ENCODE measurements at places on chromosomes 3 and 15.
A peak's percentile ranks its signal among the peaks of the same experiment; 100 is the strongest.

DNA sequence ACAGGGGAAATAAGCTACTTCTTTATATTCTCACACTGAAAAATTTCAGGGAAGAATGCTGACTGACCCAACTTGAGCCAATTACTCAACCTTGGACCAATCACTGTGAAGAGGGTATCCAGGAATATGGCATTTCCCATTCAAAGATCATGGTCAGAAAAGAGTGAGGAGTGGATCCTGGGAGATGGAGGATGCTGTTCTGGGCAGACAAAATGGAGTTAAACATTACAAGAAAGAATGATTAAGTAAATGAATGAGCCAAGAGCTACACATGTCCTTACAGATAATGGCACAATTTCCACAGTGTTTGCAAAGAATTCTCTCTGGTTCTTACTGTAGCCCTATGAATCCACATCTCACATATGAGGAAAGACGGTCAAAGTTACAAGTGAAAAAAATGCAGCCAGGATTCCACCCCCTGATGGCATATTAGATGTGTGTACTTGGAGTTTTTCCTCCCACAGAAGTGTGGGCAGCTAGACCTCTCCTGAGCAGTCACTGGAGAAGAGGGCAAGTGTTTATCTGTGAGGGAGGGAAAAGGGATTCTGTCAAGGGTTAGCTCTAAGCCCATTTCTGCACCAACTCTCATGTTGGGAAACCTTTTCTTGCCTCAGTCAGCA, 33.8 kb downstream of the AMOTL2 start:
- no peak for DNase-seq

- no peak for DNase-seq
These were observed 28.7 kb downstream of the WWTR1 start for GRCh38 chr3:149628957-149629670.

DNA sequence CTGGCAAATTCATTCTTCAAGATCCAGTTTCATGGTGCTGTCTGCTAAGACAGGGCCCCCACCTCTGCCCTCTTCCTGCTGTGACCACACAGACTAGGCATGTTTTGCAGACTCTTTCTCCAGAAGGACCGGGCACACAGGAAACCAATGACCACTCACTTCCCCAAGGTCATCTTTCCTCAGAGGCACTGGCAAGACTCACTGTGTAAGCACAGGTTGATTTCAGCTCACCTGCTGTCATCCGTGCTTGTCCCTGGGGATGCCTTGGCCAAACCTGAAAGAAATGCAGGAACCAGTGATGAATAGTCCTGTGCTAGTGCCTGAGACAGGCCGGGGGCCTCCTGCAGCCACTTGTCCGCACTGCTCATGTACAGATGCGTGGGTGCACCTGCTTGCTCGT, 33.5 kb downstream of the ALS2CL start:
- no peak for DNase-seq

GRCh38 chr3:191282251-191283185, 46.7 kb upstream of the CCDC50 start:
- DNase-seq = no peak

DNA sequence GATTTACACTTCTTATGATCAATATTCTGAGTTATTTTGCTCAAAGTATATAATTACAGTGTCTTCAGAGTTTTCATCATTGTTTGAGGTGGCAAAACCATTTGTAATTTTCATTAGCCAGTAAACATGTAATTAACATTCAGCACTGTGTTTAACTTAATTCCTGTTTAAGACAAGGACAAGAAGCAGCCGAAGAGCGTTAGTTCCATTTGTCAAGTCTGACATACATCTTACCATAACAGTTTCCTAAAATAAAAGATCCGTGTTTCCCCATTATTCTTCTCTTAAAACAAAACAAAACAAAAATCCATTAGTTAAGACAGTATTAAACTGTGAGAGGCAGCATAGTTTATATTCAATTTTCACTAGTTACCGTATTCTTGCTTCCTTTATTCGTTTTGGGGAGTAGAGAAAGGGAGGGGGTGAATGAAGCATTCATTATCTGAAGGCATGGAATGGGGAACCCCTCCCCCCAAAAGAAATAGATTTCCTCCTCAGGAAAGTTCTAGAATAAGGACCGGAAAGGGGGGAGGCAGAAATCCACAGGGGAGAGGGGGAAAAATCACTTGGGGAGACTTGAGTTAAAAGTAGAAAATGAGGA, 5.5 kb upstream of the NR2F2 start:
- no peak for DNase-seq

GRCh38 chr3:72630969-72631344, 217.3 kb downstream of the SHQ1 start:
- no peak for DNase-seq

GRCh38 chr15:74400915-74401757, 32.6 kb downstream of the SEMA7A start:
- no peak for DNase-seq

DNA sequence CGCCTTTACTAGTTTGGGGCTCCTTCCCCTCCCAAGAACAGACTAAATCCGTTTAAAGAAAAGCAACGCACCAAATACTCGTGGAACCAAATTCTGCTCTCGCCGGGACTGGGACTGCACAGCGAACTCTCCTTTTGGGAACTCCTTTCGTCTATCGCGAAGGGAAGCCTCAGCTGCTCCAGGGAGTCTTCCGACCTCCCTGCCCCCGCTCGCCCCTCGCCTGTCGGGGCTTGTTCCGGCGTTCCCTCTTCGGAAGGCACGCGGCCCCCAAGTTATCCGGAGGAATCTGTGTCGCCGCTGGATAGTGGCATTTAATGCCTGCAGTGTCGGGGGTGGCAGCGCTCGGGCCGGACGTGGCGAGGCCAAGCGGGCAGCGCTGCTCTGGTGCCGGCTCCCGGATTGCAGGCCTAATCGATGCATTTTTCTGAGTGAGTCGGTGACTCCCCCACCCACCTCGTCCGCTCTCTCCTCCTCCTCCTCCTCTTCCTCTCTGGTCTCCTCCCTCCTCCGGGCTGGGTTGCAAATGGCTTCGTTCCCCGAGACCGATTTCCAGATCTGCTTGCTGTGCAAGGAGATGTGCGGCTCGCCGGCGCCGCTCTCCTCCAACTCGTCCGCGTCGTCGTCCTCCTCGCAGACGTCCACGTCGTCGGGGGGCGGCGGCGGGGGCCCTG, at the start of gene TRIM71:
Gene TRIM71, plus strand, starts transcription at position 440 of the 671 bp plus-strand sequence. Its CDS starts 84 bp downstream, at position 524.
- peak; percentile 46 for DNase-seq

- DNase-seq = no peak
These were observed 19.9 kb downstream of the CCDC14 start for GRCh38 chr3:123941121-123941520.

DNA sequence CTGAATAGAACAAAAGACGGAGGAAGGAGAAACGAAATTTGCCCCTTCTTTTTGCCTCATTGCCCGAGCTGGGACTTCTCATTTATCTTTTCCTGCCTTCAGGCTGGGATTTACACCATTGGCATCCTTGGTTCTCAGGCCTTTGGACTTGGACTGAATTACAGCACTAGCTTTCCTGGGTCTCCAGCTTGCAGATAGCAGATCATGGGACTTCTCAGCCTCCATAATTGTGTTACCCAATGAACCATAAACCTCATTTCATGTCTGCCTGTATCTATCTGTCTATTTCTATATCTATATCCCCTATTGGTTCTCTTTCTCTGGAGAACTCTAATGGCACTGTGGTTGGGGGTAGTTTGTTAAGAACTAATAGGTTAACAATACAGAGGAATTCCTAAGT, 31.5 kb upstream of the CTXND1 start:
- DNase-seq = no peak

DNA sequence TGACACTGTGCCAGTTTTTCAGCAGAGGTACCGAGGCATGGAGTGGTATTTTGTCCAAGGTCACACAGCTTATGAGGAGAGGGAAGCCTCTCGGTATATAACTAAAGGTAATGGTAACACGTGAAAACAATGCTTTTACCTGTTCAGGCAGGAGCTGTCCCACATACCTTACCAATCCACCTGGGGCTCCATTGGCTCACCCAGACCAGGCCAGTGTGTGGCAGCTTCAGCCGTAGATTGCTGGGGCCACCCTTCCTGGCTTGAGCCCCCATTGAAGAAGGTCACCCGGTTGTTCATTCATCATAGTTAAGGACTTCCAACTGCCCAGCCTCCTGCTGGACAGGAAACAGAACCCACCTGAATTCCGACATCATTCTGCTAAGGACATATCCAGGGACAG, 9.2 kb upstream of the RPP14 start:
- no peak for DNase-seq

- no peak for DNase-seq
These were observed 423 bp upstream of the HACD3 start for GRCh38 chr15:65529762-65530317.

- DNase-seq = no peak
These were observed 116.8 kb downstream of the TPRG1 start for GRCh38 chr3:189288348-189289235.

GRCh38 chr3:15309662-15310335, 22.6 kb downstream of the SH3BP5 start:
- DNase-seq = no peak

- DNase-seq = no peak
These were observed 28.2 kb downstream of the MEIS2 start for GRCh38 chr15:37072181-37072580.

- peak; percentile 40 for DNase-seq
These were observed 32.4 kb downstream of the CMTM7 start for GRCh38 chr3:32423956-32424557.

DNA sequence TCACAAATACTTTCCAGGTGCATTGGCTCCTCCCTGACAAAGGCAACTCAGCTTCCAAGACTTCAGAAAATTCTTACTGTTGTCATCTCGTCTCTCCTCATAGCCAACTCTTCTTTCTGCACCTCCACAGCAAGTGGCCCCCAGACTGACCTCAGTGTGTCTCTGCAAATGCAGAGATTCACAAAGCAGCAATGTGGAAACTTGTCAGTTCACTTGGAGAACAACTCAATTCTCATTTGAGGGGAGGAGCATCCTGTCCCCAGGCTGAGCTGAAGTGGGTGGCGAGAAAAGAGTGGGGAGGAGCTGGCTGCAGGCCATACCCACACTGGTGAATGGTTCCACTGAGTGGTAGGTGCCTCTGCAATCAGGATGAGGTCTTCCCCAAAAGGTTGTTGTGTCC, 248.7 kb upstream of the IL12A start:
- DNase-seq = no peak

- peak; percentile 35 for DNase-seq
These were observed 1.3 kb upstream of the HACD2 start for GRCh38 chr3:123586131-123586530.

- no peak for DNase-seq
These were observed 46.1 kb upstream of the MRPS22 start for GRCh38 chr3:139297588-139298311.

- no peak for DNase-seq
These were observed 49.2 kb downstream of the TASOR start for GRCh38 chr3:56633602-56634535.

DNA sequence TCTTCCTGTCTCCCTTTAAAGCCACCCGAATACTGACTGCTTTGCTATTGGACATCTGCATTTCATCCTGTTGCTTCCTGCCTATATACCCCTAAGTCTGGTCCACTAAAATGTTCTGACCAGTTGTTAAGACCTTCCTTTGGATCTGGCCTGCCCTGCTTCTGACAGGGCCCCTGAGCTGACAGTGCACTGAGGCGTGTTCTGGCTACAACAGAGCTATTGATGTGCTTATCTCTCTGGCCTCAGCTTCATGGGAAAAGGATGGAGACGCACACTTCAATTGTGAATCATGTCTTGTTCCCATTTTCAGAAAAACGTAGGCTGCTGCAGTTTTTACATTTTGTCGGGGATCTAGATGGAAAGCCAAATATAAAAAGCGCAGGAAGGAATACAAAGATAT, 7.1 kb upstream of the P3H2 start:
- DNase-seq = no peak

DNA sequence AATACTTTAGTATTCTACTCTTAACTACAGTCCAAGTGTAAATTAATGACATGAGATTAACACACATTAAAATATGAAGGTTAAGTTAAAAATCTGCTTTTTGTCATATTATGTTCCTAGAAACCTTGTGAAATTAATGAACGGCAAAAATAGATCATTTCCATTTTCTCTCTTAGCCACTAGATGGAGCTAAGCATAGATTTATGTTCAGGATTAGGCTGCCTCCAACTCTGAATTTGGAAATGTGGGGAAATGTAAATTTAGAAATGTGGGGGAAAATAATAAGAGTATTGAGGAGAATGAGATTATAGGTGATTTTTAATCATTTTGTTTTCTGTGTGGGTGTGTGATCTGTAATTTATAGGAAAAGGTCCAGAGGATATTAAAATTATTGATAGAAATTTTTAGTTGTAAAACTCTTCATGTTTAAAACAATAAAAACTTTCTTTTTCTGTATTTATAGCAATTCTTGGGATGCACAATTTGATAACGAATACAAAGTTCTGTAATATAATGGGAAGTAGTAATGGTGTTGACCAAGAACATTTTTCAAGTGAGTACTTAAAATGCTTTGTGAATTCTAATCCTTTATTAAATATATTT, 59.2 kb downstream of the TMOD3 start:
- DNase-seq = no peak

DNA sequence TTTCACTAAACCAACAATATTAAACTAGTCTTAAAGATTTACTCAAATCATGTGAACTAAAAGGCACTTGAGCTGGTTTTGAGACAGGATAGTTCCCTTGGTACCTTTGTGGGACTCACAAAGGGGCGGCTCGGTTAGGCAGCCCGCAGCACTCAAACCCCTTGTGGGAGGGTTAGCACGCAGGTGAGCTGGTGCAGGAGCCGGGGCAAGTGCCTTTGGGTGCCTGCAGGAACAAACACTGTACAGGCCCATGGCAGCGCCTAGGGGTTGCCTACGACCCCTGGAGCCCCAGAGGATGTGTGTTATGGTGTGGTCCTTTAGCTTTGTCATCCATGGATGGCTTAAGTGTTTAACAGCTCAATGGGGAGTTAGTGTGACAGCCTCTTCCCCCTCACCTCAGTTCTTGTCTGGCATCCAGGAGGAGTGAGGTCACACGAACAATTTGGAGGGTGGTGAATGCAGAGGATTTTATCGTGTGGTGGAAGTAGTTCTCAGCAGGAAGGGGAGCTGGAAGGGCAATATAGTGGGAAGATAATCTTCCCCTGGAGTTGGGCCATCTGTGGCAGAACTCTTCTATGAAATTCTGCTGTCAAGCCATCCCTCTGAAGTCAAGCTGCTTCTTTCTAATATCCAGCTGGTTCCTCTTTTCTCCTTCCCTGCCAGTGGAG, 470.9 kb downstream of the RBMS3 start:
- DNase-seq = no peak

DNA sequence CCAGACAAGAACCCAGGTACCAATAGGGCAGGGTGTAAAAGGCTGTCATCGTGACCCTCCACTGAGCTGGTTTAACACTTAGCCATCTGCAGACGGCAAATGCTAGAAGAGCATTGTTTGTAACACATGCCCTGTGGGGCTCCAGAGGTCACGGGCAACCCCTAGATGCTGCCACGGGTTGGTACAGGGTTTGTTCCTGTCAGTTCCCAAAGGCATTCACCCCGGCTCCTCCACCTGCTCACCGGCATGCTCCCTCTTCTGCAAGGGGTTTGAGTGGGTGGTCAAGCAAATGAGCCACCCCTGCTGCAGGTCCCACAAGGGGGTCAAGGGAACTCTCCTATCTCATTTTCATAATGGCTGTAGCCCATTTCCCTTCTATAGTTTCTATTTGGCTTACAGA, 229.3 kb downstream of the ZPLD1 start:
- no peak for DNase-seq

All from activated CD4-positive, CD25-positive, alpha-beta regulatory T cell treated with anti-CD3 and anti-CD28 coated beads, Interleukin-2, amount 50 U/mL, for 72 hours (primary cell).